Pons (tissue), 1 donor: ENCODE measurements at places on chromosomes 6 and 20.

DNA sequence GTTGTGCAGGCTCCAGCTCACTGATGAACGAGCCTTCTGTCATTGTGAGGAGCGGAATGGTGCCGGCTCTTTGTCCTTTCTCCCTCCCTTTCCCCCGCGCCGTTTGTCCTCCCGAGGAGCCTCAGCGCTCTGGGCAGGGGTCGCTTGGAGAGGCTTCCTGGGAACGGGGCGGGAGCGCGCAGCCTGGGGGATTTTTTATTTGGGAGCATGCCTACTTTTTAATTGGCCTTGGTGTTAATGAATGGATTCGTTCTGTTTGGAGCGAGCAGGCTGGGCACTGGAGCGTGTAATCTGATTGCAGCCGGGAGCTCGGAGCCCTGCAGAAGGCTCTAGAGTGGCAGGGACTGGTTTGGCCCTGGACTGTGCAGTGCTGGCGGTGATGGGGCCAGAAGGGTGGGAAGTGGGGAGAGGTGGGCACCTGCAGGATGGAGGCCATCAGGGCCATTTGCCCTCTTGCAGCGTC is 118.8 kb downstream of the CDH4 start:
- peak; percentile 61 for DNase-seq

GRCh38 chr6:35850208-35850607 is 45.1 kb downstream of the LHFPL5 start:
- no peak for DNase-seq

DNA sequence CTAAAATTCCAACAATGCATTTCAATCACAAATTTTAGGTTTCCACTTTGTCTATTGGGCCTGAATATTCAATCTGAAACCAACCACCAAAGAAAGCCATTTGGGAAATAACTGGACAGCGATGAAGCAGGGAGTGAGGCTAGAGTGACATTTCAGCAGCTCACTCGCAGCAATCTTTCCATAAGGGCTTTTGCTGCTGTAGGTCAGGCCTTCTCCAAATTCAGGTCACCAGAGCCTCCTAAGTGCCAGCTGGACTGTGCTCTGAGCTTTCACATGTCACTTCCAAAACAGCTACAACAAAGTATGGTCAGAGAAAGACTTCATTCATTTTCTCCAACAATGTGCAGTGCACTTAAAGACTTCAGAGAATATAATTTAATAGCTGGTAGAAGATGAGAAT is 194.8 kb downstream of the FRK start:
- no peak for DNase-seq

DNA sequence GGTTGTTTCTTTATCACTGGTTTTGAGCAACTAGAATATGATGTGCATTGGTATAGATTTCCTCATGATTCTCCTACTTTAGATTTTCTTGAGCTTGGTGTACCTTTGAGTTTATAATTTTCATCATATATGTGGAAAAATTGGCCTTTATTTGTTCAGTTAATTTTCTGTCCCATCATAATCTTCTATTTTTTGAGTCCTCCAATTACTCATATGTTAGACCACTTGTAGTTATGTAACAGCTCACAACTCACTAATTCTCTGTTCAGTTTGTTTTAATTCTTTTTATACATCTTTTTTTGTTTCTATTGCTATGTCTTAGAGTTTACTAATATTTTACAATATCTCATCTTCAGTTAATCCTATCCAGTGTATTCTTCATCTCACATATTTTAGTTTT is 81.3 kb upstream of the LAMA2 start:
- no peak for DNase-seq

DNA sequence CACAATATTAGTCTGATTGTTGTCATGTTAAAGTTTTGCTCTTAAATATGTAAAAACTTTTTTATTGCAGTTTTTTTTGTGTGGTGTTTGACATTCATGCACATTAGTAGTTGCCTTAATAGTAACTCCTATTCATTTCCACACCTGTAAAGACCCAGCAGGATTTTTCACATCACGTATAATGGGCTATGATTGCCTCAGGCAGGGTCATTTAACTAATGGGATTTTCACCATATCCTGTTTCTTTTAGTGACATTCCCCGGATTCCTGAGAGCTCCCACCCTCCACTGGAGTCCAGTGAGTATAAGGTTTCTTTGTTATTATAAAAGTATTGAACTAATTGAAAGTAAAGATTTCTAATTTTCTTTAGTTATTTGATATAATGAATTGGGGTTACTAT is 359.2 kb downstream of the RIMS1 start:
- DNase-seq, result no peak

GRCh38 chr20:58402305-58402704 is 13.3 kb downstream of the VAPB start:
- DNase-seq, result no peak
